DMS 273 treated with DMSO at 0.1 percent for 48 hours (cell line): ENCODE measurements at places on chromosomes 5 and 9.

- DNase-seq = no peak
These were observed 17.7 kb downstream of the MLLT3 start for GRCh38 chr9:20604562-20604961.

DNA sequence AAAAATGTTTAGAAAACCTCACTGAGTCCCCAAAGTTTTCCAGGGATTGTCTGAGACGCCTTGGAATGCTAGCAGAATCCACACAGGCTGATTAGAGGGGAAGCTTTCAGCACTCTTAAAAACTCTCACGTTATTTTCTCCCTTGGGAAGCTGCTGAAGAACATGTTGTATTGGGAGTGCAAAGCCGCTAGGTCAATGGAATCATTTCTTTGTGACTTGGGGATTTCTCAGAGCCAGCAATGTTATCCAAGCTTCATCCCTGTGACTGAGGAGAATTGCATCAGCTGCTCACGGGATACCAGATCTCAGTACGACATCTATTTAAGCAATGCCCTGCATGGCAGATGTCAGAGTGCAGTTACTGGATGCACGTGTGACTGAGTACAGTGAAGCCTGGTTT is 426.4 kb upstream of the MPDZ start:
- DNase-seq = peak; percentile 37

DNA sequence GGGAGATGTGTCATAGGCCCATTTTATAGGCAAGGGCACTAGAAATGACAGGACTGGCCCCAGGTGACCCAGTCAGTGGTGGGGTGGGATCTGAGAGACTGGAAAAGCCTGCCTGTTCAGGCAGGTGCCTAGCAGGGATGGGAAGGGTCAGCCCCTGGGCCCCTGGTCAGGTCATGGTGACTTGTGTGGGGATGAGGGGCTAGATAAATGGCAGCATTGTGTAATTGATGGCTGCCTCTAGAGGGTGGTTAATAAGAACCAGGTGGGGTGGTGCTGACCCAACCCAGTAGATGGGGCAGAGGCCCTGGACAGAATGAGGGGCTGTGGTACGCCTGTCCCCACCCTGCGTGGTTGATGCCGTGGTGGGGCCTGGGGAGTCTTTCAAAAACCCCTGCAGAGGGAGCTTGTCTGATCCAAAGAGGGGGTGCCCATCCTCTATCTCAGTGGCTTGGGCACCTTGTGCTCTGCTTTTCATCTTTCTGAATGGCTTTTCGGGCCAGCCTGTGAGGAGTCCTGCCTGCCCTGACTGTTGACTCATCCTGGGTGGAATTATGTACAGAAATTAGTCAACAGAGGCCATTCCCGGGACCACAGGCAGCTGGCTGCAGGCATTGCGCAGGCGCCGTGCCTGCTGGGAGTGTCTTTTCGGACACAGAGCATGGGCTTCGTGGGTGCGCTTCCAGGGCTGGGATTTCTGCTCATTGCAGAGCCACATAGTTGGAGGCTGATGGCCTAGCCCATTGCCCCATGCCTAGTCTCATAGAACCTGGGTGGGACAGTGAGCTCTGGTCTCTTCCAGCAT is 93.6 kb upstream of the PITX1 start:
- DNase-seq = no peak

- no peak for DNase-seq
These were observed 285.5 kb upstream of the MAP3K1 start for GRCh38 chr5:56529666-56530430.

- no peak for DNase-seq
These were observed 35.7 kb upstream of the ADRB2 start for GRCh38 chr5:148790545-148791333.

DNA sequence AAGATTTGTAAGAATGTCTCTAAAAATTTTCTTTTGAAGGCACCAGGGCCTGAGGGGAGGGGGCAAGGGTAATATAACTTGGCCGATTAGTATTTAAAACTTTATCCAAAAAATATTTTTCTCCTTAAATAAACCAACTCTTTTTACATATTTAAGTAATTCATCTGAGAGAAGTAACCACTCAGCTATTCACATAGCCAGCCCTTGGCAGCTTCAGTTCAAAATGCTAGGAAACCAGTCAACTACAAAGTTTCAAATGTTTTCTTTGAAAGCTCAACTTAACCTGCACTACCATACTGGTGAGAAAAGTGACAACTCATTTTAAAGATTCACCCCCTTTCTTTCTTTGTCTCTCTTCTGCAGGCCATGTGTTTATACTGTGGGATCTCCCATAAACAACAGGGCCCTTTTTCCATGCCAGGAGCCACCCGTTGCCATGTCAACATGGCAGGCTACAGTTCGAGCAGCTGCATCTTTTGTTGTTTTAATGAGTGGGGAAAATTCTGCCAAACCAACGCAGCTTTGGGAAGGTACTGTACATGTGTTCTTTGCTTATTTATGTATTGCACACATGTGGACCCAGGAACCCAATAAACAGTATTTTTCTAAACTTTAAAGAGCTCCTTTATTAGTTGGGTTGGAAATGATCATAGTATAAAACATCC is 46.3 kb downstream of the AOPEP start:
- DNase-seq = peak; percentile 32

- no peak for DNase-seq
These were observed 13.6 kb downstream of the ARHGAP26 start for GRCh38 chr5:142783601-142784341.

GRCh38 chr5:107604990-107605389 is 65.7 kb downstream of the EFNA5 start:
- DNase-seq = no peak

DNA sequence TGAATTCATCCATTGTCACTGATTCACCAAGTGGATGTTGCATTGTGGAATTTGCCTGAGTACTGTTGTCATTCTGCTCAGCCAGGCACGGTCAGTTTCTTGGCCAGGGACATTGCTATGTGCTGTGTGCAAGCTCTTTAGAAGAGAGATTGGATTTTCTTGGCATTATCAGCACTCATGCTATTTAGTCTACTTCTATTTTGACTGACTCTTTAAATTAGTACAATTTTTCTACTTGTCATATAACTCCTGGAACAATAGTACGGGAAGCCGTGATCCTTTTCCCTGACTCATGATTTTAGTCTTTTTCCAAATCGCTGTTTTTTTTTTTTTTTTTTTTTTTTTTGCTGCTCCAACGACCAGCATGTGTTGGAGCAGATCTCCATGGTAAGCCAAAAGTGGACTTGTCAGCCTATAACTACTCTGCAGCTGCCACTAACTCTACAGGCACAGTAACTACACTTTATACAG is 129.7 kb downstream of the CDC42SE2 start:
- DNase-seq = no peak

GRCh38 chr5:154501566-154501965 is 23.5 kb upstream of the HAND1 start:
- no peak for DNase-seq

GRCh38 chr9:114465906-114466900 is 39.1 kb downstream of the WHRN start:
- no peak for DNase-seq

GRCh38 chr9:137305060-137305797 is 3.2 kb upstream of the NRARP start:
- peak; percentile 67 for DNase-seq

GRCh38 chr5:87120518-87121303 is 147.0 kb upstream of the RASA1 start:
- no peak for DNase-seq

DNA sequence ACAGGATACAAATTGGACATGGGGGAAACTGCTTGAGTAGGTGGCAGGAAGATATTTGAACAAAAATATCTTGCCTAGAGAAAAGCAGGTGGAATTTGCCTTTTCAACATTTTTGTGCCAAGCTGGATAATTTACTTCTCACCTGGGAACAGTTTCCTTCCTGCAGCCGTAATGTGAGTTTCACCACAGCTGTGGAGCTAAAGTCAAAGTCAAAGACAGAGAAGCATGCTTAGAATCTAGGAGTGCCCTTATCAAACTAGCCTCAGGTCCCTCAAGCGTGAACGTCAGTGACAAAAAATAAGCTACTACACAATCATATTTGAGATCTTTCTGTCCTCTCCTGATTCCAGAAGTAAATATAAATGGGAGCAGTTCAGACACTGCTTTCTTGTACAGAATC is 588.9 kb downstream of the MAT2B start:
- DNase-seq = no peak

GRCh38 chr5:173781816-173782670 is 106.1 kb upstream of the CPEB4 start:
- peak; percentile 38 for DNase-seq

DNA sequence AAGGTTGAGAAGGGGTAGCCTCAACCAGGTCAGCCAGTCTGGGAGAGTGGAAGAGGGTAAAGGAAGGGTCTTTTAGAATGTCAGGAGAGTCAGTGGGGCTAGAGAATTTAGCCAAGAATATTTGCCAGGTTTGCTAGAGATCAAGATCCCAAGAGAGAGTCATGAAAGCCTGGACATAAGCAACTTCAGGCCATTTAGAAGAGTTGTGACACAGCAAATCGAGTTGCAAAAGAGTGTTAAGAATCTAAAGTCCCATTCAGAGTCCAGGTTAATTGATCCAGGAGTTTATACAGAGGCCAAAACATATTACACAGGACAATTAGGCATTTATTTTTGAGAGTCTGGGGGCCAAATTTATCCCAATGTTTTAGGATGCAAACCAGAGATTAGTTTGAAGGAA is 1260.1 kb upstream of the ACO1 start:
- no peak for DNase-seq

DNA sequence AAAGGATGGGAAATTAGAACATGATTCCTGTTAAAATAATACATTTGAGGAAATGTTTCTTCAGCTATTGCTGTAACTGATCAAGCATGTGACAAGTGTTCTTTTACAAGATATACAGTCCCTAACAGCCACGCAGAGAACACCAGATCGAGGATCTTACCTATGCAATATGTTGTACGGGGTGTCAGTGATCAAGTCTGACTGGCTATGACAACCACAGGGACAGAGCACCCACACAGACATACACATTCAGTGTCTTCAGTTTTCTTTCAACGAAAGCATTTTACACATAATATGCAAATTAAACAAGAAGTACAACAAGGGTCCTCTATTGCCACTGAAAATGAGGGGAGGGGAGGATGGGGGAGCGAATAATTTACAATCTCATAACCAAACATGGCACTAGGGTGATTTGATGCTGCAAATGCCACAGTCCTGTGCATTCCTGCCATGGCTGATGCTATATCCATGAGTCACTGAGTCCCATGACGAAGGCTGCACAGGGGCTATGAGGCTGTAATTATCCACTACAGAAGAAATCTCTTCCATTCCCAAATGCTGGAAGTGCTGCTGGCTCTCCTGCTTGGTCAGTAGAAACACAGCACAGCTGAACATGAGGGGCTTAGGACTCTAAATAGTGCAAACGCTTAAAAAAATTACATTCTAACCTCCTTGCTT is 118.2 kb downstream of the KLHL3 start:
- DNase-seq = no peak

GRCh38 chr5:61347080-61347479 is 15.0 kb downstream of the ZSWIM6 start:
- DNase-seq = no peak

DNA sequence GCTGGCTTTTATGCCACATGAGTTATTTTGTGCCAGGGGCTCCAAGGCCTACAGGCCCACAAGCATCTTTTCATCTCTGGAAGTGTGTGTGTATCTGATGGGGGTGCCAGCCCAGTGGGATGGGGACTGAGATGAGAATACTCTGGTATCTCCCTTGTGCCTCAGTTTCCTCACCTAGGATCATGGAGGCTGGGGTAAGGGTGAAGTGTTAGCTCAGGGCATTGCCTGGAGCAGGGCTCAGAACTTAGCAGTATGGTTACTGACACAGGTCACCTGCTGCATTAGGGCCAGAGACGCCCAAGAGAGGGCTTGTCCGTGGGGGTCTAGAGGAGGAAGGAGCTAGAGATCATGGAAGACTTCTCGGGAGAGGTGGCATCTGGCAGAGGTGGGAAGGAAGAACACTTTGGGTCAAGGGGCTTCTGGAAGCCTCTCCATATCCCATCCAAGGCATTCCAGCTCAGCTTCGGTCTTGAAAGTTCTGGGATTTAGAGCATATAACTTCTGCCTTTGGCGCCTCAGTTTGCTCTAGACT is 742 bp upstream of the WNK2 start:
- DNase-seq = no peak
